DMS79 treated with DMSO at 0.1 percent for 48 hours (cell line): ENCODE measurements at places on chromosomes 7 and 10.

DNA sequence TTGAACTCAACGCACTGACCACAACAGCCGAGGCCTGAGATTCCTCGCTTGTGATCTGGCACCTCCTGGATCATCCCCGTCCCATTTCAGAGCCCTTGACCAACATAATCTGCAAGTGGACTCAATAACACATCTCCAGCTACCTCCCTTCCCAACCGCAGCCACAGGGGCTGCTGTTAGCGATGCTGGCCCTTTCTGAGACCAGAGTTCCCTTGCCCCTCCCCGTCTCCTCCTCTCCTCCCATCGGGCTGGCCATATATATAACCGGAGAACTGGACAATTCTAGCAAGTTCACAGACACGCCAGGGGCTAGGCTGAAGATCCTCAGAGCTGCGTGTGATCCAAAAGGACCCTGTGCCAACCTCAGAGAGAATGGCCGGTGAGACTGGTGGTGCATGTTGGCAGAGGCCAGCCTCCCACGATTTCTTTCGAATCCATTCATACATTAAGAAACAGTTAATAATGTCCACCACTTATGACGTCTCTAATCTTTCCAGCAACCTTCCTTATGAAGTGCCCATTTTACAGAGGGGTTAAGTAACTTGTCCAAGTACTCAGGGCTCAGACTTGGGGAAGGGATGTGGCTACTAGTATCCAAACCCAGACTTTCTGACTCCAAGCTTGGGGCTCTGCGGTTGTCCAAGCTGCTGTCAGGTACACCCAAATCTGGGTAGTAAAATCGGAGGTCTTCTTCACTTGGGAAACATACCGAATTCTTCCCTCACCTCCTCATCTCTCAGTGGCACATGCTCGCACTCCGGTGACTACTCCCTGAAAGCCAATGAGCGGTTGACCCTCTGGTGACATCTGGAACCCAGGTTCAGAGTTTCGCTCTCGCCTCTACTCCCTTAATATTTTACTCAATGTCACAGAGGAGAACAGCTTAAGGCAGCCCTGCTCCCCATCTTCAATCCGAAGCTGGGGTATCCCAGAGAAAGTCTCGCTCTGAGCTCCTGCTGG, 11.2 kb upstream of the FEZF1 start:
- no peak for DNase-seq

- DNase-seq, result no peak
Measured at GRCh38 chr7:138958391-138958956, 22.7 kb downstream of the KIAA1549 start.

DNA sequence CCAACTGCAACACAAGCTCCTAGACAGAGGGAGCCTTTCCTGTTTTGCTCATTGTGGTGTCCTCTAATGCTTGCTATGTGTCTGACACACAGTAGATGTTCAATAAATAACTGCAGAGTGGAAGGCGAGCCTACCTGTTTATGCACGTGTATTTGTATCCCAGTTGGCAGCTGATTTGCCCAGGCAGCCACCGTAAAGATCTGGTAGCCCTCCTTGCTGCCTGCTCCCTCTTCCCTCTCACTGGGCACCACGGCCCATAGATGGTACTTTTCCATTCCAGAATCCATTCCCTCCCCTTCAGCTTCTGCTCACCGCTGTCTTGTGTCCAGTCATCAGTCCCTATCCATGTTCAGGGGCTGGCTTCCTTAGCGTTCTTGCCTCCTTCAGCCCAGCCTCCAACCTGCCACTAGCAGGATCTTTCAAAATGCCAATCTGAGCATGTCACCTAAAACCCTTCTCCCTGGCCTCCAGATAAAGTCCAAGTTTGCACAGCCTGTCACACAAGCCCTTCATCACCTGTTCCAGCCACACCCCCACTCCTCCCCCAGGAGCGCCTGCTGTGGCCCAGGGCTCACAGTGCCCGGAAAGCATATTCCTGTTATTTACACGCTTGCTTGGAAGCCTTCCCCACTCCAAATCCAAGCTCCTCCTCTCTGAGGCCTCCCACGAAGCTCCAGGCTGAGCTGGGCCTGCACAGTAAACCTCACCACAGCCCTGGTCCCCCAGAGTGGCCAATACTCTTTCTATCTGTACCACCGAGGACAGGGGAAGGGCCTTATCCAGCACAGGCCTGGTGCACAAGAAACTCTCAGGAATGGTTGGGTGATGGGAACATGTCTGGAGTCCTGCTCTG, 21.0 kb downstream of the ZCCHC24 start:
- DNase-seq, result peak; percentile 2

- no peak for DNase-seq
Measured at GRCh38 chr7:27808626-27809025, 68.7 kb downstream of the TAX1BP1 start.

GRCh38 chr10:112906945-112907344, 43.1 kb upstream of the TCF7L2 start:
- DNase-seq, result no peak

- no peak for DNase-seq
Measured at GRCh38 chr10:33731322-33731721, 396.9 kb upstream of the NRP1 start.

DNA sequence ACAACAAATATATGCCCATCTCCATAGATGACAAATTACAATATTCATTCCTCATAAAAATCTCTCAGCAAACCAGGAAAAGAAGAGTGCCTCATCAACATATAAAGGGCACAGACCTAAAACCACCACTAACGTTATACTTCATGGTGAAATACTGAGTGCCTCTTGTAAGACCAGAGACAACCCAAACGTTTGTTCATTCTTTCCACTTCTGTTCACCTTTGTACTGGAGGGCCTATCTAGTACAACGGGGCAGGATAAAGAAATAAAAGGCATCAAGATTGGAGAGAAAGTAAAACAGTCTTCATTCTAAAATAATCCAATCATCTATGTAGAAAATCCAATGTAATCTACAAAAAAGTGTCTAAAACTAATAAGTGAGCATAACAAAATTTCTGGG, 79.1 kb downstream of the LARP4B start:
- DNase-seq, result no peak

GRCh38 chr7:104976966-104977636, 36.9 kb upstream of the KMT2E start:
- no peak for DNase-seq

DNA sequence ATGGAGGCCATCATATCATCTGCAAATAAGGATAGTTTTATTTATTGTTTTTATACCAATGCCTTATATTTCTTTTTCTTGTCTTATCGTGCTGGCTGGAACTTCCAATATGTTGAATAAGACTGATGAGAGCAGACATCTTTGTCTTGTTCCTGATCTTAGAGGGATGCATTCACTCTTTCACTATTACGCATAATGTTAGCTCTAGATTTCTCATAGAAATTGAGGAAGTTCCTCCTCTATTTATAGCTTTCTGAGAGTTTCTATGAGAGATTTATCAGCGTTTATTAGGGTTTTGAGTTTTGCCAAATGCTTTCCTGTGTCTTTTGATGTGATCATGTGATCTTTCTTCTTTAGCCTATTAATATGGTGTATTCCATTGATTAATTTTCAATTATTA, 49.3 kb downstream of the COL28A1 start:
- no peak for DNase-seq

DNA sequence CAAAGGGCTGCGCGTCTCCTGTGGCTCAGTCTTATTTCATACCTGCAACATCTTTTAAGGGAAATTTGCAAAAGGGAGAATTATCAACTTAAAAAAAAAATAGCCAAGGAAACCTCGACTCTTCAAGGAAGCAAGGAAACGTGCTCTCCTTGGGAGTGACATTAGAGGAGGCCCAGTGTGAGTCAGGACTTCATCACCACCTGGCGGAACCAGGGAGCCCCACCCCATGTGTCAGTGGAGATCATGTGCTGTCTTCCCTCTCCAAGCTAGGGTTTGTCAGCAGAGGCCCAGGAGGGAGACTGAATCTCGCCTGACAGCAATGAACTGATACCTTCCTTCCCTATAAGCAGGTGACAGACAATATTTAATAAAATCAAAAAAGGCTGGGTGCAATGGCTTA, 28.9 kb downstream of the POR start:
- no peak for DNase-seq

DNA sequence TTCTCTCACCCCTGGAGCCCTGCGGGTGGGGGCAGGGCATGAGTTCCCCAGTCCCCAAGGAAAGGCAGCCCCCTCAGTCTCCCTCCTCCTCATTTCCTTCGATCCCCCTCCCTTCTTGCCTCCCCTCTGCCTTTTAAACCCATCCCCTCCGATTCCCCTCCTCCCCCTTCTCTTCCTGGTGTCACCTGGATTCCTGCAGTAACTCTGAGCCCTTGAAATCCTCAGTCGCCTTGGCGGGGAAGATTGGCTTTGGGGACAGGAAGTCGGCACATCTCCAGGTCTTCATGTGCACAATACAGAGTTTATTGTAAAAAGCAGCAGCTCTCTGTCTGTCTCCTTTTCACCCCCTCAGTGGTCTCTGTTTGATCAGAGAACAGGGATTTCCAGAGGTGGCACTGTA, 1.3 kb upstream of the MUC12 start:
- DNase-seq, result no peak

DNA sequence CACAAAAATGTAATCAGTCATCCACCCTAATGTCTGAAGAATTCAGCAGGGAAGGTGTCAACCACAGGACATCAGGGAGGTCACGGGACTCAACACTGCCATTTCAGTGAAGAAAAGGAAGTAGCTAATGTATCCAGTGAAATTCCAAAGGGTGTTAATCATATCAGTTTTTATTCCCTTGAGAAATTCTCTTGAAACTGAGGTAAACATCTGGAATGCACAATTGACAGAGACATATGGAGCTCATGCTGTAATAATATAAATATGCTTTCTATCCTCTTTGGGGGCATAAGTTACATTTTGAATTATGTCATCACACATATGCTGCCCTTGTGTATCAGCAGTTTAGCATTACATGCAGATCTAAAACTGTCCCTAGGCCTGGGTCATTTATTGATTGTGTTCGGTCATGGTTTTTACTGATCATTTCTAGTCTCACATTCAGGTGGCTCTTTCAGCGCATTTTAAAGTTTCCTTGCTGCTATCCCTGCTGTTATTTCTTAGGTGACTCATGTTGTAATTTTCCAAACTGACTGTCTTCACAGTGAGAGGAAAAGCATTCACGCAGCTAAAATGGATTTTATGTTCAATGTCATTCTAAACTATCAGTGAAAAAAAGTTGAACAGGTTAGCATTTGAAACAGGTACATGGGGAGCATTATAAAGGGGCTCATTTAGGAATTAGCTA, 273.9 kb downstream of the TSPAN12 start:
- DNase-seq, result no peak

DNA sequence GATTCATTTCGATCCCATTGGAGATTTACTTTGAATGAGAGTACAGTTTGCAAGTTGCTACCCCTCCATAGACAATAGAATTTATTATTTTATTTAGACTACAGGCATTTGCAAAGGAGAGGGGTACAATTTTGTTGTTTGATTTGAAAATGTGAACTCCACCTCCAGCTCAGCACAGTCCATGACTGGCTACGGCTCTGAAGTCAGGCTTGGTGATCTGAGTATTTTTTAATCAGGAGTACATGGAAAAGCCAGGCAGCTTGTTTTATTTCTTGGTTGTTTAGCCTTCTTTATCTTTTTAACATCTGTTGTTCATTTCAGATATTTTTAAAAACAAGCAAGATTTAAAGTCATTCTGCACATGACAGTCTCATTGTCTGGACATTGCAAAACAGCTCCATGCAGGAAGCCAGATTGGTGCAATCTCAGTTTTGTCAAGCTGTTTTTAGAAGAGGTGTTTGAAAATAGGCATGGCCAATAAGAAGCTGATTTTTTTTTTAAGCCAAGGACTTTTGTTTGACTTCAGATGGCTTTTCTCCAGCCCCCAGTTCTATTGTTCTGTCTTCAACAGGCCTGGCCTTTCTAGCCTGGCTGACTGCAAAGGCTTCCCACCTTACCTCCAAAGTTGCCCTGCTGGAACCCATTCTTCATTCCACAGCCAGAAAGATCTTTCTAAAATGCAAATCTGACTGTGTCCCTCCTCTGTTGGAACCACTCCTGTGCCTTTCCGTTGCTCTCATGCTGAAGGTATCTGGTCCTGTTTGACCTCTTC, 12.2 kb downstream of the PLXDC2 start:
- DNase-seq, result no peak

DNA sequence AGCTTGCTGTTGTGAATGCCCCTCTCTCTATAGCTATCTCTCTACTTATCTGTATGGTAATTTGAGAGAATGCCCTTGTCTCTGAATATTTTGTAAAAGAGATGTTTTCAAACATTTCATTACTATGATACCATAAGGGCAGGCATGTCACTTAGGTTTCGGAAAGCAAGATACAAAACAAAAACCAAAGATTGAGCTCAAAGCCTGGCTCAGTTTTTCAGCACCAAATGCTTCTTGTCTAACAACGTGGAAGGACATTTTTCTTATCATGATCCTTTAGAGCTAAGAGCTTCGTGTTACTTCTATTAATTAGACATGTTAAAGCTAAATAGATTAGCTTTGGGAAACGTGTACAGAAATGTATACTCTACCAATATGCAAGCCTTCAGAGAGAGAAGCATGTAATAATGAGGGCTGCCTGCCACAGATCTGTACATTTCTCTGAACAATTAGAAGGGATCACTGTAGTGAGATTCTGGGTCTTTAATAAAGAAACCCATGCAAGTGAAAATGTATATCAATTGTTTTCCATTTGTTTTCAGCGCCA, 148.9 kb downstream of the ARID5B start:
- no peak for DNase-seq

- DNase-seq, result no peak
Measured at GRCh38 chr7:86980223-86980622, 79.2 kb downstream of the ELAPOR2 start.

DNA sequence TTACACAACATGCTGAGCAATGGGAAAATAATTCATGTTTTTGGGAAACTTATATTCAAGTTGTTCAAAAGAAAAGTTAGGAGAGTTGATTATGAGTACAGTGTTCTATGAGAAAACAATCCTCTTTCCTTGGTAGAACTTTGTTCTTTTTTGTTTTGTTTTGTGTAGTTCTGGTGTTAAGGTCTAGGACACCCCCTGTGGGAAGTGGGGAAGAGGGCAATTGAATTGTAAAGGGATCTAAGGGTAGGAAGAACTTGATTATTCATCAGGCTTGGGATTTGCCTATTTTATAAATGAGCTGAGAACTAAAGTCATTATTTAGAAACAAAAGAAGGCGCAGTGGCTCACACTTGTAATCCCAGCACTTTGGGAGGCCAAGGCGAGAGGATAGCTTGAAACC, 25.9 kb upstream of the CDK13 start:
- DNase-seq, result no peak

DNA sequence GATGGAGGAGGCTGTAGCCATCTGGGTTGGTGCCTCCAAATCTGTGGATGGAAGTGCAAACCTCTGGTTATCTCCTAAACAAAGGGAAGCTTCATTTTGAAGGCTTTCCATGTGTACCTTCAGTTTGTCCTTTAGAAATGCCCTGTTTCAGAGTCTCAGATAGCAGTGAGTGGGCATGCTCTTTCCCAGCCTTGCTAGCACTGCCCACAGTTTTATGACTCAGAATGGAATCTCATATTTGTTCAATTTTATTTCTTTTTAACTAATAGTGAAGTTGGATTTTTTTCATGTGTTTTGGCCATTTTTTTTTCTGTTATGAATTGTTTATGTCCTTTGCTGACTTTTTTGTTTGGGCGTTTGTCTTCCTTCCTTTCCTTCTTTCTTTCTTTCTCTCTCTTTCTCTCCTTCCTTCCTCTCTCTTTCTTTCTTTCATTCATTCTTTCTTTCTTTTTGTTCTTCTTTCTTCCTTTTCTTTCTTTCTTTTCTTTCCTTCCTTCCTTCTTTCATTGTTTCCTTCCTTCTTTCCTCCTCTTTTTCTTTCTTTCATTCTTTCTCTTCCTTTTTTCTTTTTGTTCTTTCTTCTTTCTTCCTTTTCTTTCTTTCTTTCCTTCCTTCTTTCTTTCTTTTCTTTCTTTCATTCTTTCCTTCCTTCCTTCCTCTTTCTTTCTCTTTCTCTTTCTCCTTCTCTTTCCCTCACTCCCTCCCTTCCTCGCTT, 25.6 kb downstream of the PRF1 start:
- peak; percentile 11 for DNase-seq

GRCh38 chr7:137313201-137313600, 30.3 kb downstream of the PTN start:
- no peak for DNase-seq
